ENCODE measurements at places on chromosomes 3 and 15. TPM values are rescaled to one million over a fixed set of nuclear protein-coding genes. Genes with fewer than 3 reads are reported as not detected.

DNA sequence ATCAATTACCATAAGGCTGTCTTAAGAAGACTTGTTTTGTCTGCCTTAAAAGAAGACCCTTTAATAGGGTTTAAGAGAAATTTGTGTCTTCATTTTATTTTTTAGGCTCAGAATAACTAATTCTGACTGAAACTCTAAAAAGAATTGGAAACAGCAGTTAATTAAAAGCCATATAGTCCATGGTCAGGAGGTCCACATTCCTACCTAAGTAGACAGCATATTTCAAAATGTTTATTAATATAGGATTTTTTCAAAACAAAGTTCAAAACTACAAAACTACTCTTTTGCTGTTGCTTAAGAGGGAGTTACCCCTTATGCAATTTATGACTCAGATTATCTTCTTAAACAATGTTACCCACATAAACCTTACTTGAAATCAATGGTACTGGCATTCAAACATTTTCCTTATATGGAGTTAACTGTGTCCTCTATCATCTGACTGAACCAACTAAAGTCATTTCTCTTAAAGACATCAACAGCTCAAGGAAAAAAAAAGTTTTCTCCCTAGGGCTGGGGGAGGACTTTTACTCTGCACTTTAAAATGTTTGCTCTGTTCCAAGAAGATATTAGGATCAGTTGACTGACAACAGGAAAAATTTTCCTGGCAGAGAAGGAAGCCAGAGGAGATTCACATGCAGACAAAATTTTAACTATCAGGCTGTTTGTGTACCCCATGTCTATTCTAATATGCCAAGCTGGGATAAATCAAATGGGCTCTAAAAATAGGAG lies 56.8 kb upstream of the NANOGP8 start:
- peak; percentile 79 for DNase-seq

The SCN10A gene
- not detected for total RNA-seq

GRCh38 chr3:149020196-149020838 lies 29.0 kb downstream of the GYG1 start:
- DNase-seq = no peak

DNA sequence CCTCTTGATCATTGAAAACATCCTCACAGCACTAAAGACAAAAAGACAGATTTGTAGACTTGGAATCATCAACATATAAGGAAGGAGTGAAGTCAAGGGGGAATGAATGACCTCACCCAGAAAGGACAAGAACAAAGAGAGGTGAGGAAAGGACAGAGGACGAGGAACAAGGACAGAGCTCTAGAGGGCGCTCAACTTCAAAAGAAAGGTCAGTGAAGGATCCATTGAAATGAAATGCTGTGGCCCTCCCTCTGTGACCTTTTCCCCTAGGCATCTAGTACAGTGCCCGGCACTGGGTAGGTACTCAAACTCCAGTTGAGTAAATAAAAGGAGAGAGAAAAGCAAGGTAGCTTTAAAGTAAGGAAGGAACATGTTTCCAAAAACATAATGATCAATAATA lies 2.6 kb downstream of the ATP8B4 start:
- peak; percentile 69 for DNase-seq

The EPB42 gene
- not detected for total RNA-seq

GRCh38 chr15:75042730-75043508 lies 19.5 kb downstream of the PPCDC start:
- peak; percentile 86 for DNase-seq

- peak; percentile 85 for DNase-seq
Measured at GRCh38 chr3:132593947-132594323, 3.1 kb upstream of the ACKR4 start.

- DNase-seq = no peak
Measured at GRCh38 chr3:42605546-42606173, 5.2 kb downstream of the NKTR start.

GRCh38 chr3:48247401-48247811 lies 6.5 kb downstream of the ZNF589 start:
- DNase-seq = peak; percentile 5

The LTF gene
- 0.52 TPM for total RNA-seq

All from M059J (cell line).